ENCODE measurements at places on chromosomes 7 and 10. TPM values are rescaled to one million over a fixed set of nuclear protein-coding genes. Genes with fewer than 3 reads are reported as not detected.

PON3 gene
- total RNA-seq, result 0.05 TPM

RRP12 gene
- total RNA-seq, result 29.2 TPM

RASSF4 gene
- 79.1 TPM for total RNA-seq

MKX gene
- not detected for total RNA-seq

TSPAN12 gene
- 29.7 TPM for total RNA-seq

GRCh38 chr7:130397758-130398073 lies 17.4 kb downstream of the CPA1 start:
- no peak for DNase-seq

GRCh38 chr7:96085953-96086352 lies 235.9 kb downstream of the SLC25A13 start:
- DNase-seq, result no peak

DNA sequence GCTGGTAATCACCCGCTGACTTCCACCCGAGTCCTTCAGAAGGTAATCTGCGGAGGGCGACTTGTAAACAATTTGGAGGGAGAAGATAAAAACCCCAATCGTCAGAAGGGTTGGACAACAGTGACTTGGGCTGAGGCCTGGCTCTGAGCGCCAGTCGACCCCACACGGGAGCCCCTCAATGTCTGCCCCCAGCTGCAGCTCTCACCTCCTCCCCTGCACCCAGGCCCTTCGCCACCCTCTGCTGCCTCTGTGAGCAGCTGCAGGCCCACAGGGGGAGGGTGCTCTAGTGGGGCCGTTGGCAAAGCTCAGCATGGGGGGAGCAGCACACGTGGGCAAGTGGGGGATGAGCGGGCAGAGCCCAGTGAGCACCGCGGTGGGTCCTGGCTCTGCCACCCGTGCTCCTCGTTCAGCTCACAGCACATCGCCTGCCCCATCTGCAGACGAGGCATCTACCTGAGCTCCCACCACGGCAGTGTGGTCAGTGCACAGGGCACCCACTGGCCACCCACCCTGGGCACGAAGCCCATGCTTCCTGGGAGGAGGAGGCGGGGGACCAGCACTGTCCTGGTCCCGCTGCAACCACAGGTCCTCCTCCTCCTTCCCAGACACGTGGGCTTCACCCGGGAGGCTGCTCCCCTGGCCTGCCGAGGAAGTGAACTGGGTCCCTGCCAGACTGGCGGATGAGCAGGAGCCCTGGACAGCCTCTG lies 280.5 kb downstream of the ELFN1 start:
- no peak for DNase-seq

DNA sequence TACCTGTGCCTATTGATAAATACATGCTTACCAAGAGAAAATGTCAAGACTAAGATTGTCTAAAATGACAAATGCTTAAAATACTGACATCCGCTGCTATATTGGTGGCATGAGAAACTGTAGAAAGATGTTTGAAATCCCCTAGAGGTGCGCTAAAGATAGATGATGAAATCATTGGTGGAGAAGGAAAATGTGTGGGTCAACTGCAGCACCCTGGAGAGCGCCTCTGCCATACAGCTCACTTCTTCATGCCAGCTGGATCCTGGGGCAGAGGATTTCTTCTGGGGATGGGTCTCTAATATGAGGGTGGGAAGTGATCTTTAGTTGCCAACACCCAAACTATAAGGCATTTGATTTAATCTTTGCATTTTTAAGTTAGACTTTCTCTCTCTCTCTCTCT lies 680.4 kb upstream of the POM121L12 start:
- DNase-seq, result no peak

- no peak for DNase-seq
Measured at GRCh38 chr7:102009628-102010027, 192.2 kb downstream of the CUX1 start.

GRCh38 chr7:47452295-47452694 lies 129.6 kb downstream of the TNS3 start:
- no peak for DNase-seq

- DNase-seq, result no peak
Measured at GRCh38 chr7:132509643-132510042, 66.6 kb downstream of the PLXNA4 start.
